GM12892 (cell line): ENCODE measurements at places on chromosomes 13 and 19.

DNA sequence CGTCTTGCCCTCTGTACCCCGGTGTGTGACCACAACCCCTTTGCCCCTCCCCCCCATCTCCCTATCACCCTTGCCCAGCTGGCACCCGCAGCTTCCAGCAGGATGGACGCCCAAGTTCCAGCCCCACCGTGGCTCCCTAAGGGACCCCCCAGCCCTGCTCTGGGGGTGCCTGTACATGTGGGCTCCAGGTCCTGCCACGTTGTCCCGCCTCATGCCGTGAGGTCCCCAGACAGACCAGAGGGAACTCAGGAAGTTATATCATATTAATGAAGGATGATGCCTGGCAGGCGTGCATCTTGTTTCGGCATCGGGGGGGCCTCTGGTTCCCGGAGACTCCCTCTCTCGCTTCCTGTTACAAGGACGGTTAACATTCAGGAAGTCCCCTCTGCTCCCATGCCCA is 1.6 kb upstream of the PTGIR start:
- DNase-seq, result no peak

DNA sequence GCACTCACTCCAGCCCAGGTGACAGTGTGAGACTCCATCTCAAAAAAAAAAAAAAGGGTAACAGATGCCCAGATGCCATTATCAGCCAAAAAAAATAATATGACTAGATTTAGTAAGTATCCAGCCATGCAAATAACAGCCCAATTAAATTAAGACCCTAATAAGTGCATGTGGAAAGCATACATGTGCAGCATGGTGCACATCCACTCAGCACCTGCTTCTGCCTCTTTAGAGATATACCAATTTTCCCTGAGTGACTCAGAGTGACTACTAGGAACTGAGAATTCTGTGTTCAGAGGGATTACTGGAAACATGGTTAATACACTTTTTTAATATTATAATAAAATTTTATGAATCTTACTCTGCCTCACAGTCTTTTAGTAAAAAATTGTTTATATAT is 29.8 kb upstream of the ZNF675 start:
- DNase-seq, result no peak

DNA sequence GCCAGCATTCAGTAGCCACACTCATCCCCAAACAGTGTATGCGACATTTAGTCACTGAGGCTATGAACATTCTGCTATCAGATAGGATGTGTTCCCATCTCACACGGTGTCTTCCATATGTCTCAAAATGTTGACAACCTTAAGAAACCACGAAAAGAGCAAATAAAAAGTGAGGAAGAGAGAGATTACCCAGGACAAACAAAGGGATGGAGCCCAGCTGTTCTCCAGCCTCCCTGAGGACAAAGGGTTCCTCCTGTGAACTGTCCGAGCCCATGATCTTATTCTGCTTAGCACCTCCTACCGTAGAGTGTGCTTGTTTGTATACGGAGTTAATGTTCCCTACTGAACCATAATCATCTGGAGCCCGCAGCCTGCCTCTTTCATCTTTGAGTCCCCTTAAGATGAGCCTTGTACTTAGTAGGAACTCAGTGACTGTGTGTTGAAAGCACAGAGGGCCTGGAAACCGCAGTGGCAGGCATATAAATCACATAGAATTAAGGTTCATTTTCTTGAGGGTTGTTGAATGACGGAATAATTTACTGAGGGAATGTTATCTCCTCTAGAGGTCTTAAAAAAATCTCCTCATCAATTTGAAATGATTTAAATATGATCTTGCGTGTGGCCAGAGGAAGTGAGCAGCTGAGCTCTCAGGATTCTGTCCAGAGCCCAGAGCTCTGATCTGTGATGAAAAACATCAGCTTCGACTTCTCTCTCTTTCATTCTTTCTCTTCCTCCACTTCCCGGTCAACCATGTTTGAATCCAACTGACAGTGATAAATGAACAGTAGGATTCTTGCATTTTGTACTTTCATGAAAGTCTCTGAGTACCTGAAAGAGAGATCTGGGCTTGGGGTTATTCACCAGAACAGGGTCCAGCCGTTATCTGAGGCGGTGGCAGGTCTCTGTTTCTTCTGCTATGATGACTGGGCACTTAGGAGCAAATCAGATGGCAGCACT is 200.5 kb downstream of the KLF5 start:
- no peak for DNase-seq

DNA sequence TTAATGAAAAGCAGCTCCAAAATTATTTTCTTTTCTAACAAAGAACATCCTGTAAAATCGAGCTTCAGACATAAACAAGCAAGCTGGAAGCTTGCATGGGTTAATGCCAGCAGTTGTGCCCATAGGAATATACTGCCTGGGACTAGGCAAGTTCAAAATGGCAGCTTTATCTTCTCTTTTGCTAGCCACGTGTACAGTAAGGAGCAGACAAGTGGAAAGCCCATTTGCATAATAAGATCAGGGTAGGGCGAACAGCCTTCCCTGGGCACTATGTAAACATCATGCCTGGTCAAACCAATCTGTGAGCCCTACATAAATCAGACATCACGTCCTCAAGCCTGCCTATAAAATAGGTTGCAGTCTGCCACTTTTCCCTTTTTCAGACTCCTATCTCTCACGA is 489.7 kb downstream of the RFC3 start:
- DNase-seq, result no peak

- DNase-seq, result no peak
These were observed 1.3 kb upstream of the ISYNA1 start for GRCh38 chr19:18439025-18439909.

DNA sequence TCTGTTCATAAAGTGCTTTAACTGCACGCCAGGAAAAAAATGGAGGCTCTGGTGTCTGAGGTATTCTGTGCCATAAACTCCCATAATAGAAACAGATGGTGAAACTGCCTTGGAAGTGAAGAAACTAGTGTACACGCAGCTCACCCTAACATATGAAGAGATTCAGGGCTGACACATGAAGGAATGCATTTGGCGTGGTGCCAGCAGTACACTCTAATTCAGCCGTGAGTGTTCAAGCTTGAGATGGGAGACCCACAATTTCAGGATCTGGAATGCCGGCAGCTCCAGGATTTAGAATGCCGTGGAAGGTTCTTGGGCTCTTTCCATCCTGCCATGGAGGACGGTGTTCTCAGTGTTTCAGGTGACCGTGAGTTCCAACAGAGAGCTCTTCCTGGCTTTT is 478.4 kb downstream of the TSHZ3 start:
- no peak for DNase-seq
